ENCODE measurements at places on chromosomes 5 and 9.

DNA sequence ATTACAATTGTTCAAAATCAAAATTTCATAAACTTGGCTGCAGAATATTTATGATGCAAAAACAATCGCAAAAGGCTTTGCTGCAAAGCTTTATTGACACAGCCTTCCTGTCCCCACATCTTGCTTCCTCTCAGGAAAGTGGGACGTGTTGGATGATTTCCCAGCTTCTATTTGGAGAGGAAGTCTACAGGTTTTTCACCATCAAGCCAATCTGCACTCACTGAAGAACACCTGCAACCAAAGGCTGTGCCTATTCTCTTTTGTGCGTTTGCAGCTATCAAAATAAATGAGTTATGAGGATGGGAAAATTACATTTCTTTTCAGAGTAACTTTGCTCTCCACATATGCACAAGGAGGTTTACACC lies 214.4 kb downstream of the PLK2 start:
- no peak for DNase-seq

DNA sequence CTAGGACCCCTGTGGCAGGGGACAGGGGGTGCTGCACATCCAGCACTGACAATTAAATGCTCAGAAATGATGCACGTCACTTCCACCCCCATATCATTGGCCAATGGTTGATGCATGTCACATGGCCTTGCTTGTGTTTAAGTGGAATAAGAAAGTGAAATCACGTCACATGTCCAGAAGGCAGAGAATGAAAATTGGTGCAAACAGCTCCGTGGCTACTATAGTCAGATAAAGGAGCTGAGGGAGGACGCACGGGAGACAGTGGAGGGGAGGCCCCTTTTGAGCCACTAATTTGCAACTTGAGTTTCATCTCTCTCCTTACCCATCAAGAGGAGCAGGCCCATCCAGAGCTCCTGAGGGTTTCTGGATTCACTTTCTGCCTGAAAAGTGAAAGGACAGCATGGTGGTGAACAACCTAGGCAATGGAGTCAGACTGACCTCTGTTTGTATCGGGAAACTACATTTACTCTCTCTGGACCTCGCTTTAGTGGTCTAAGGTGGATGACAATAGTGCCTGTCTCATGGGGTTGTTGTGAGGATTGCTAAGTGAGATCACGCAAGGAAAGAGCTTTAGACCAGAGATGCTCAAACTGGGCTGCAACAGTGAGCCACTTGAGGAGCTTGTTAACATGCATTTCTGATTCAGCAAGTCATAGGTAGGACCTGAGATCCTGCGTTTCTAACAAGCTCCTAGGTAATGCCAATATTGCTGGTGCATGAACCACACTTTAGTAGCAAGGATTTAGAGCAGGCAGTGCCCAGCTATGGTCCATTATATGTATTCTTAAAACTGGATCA lies 133.9 kb upstream of the ADRA1B start:
- peak; percentile 4 for DNase-seq

DNA sequence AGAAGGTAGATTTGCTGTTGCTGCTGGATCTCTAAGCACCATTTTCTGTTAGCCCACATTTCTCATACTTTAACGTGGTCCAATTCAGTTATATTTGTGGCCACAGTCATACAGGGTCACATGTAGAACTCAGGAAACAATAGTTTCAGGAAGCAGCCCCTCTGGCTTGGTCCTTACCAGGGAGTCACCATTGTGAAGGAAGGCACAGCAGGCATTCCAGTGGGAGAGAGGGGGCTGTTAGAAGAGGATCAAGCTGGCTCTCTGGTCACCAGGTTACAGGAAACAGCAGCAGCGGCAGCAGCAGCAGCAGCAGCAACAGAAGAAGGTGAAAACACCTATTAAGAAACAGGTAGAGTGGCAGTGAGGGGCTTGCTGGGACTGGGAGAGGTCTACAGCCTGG lies 14.5 kb downstream of the C9orf43 start:
- DNase-seq, result no peak

GRCh38 chr9:1276474-1276873 lies 226.3 kb downstream of the DMRT2 start:
- no peak for DNase-seq

DNA sequence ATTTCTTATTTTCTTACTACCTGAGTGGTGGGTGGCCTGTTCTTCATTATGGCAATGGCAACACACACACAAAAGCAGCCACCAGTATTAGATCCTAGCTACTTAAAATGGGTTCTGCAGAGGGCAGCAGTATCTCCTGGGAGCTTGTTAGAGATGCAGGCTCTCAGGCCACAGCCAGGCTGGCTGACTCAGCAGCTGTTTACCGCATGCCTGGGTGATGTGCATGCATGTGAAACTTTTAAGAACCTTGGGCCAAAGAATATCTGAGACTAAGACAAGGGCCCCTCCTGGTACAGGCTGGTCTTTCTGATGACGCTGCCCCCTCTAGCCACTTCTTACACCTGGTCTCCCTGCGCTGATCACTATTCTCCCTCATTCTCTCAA lies 399.0 kb downstream of the MED10 start:
- DNase-seq, result no peak

All from stimulated activated CD4-positive, alpha-beta T cell treated with anti-CD3 and anti-CD28 coated beads, Interleukin-1b, Interleukin-23, amount 100 ng/mL, for 48 hours (primary cell).